Fibroblast of the aortic adventitia (primary cell): ENCODE measurements at places on chromosomes 2 and 18. TPM values are rescaled to one million over a fixed set of nuclear protein-coding genes. Genes with fewer than 3 reads are reported as not detected.

NEB gene
- total RNA-seq = 0.27 and 0.41 TPM in 2 replicates

SLC23A3 gene
- total RNA-seq = 1.6 and 3.1 TPM in 2 replicates

HOXD13 gene
- total RNA-seq = not detected in 2 replicates

NDUFB3 gene
- total RNA-seq = 70.3 and 198 TPM in 2 replicates

MAPK4 gene
- total RNA-seq = under 0.01 TPM in 1 of 2 replicates, not detected in the other

AOX1 gene
- 23.6 and 84.0 TPM in 2 replicates for total RNA-seq

CEP192 gene
- 27.2 and 38.3 TPM in 2 replicates for total RNA-seq

GKN1 gene
- not detected in 2 replicates for total RNA-seq

NR4A2 gene
- 0.41 and 0.81 TPM in 2 replicates for total RNA-seq

RBFA gene
- total RNA-seq = 17.6 and 20.1 TPM in 2 replicates
